ENCODE measurements at places on chromosomes 12 and 14.

DNA sequence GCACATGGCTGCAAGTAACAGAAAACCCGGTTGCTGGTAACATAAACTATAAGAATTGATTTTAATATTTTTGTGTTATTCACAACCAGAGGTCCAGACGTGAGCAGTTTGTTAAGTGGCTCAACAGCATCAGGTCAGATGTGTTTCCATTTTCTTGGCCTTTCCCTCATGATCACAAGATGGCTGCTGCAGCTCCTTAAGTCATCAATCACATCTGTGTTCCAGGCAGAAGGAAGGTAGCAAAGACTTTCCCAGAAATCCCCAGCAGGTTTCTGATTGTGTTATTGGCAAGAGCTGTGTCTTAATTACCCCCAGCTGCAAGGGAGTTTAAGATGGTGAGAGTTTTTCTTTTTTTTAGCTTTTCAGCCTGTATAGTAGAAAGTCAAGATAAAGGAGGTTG lies 40.4 kb upstream of the MYL2 start:
- no peak for DNase-seq

DNA sequence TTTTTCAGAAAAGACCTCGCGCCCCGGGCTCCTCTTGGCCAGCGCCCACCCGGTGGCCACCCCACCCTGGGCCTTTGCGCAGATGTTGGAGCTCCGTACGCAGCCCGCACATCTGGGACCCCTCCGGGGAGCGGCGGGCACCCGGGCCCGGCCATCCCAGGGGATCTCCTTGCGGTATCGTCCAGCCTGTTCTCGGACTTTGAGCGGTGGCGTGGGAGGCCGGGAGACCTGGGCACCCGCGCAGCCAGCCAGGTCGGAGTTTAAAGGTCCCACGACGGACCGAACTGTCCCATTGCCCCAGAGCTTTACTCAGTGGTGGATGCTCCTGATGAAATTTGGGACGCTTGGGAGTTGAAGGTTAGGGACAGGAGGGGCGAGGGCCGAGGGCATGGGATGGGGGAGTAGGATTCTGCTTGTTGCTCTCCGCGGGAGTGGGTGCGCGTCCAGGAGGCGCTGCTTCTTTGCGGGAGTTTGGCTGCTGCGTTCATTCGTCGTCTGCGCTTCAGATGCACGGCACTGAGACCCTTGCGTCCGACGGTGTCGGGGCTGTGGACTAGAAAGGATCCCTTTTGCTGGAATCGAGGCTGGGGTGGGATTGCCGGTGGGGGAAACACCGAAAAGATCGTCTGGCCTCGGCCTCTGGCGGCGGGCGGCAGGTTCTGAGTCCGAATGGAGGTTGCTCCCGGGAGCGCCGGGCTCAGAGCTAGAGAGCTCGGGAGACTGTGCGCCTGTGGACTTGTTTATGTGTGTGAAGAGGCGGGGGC lies 1.4 kb downstream of the NTF3 start:
- DNase-seq = no peak

GRCh38 chr12:12992418-12993130 lies 7.5 kb downstream of the HEBP1 start:
- DNase-seq = no peak

- no peak for DNase-seq
Measured at GRCh38 chr12:95966287-95966870, 23.2 kb downstream of the AMDHD1 start.

GRCh38 chr14:104964546-104964945 lies 13.6 kb downstream of the AHNAK2 start:
- DNase-seq = no peak

DNA sequence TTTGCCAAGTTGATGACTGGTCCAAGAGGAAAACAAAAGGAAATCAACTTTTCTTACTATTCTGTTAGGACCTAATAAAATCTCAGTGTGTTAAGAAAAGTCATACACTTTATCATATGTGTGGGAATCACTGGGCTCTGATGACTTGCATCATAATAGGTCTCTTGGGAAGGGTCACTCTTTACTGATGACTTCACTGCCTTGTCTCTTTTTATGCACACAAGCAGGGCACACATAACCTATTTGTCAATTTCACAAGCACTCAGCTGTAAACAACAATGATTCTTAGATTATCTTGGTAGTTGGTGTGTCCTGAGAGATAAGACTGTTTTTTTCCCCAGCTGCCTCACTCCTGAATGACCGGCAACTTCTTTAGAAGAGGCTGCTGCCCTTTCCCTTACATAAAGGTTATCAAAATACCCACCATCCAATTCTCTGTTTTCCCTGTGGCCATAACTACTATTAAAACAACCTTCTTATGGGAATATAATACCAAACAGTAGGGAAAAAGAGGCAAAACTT lies 50.9 kb upstream of the INSM2 start:
- no peak for DNase-seq

DNA sequence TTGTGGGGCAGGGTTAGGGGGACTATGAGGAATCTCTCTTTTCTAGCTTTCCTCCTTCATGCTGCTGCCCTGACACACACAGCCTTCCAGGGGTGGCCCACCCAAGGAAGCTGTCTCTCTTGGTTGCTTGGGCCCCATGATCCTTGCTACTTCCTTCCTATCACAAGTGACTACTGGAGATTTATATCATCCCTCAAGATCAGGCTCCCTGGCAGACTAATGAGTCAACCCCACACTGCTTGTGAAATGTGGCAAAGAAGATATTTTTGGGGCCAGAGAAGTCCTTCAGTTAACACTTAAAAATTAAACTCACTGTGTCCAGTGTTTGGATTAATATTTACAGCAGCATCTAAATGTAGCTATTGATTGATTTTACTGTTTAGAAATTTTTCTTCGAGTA lies 1.5 kb downstream of the OR4E1 start:
- peak; percentile 8 for DNase-seq

DNA sequence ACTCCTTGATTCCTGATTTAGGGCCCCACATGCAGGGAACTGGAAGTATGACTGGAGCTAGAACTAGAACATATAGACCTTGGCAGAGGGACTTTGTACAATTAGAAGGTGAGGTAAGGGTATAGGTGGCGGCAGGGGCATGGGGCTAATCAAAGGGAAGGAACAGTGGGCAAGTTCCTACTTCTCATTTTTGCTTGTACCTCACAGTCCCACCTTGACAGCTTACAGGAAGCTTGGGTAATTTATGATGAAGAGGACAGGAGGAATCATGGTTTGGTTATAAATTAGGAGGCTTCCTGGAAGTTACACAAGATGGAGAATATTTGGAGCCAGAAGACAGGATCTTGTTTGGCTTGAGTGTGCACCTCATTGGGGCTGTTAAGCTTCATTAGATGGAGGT lies 33.4 kb downstream of the SUSD6 start:
- DNase-seq = no peak

GRCh38 chr12:105076098-105076497 lies 8.2 kb downstream of the ALDH1L2 start:
- DNase-seq = no peak

DNA sequence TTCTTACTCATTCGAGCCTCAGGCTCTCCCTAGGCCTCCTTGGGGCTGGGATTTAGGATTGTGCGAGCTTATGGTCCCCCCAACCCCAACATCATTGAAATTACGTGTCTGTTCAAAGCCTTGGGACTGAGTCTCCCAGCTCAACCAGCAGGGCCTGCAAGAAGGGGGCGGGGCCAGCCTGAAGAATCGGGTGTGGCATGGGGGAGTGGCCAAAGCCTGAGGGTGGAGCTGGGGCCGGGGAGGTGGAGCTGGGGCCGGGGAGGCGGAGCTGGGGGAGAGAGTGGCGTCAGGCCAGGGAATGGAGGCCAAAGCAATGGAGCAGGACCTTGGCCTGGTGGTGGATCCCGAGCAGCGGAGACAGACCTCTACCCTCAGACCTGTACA lies 24.3 kb upstream of the HSPB8 start:
- DNase-seq = no peak

- DNase-seq = no peak
Measured at GRCh38 chr12:109758426-109759420, 45.1 kb downstream of the FAM222A start.

- no peak for DNase-seq
Measured at GRCh38 chr14:86179980-86180379, 650.0 kb downstream of the FLRT2 start.

GRCh38 chr14:74400919-74401503 lies 25.0 kb downstream of the SYNDIG1L start:
- no peak for DNase-seq

GRCh38 chr12:96457191-96457930 lies 32.0 kb upstream of the CFAP54 start:
- no peak for DNase-seq

DNA sequence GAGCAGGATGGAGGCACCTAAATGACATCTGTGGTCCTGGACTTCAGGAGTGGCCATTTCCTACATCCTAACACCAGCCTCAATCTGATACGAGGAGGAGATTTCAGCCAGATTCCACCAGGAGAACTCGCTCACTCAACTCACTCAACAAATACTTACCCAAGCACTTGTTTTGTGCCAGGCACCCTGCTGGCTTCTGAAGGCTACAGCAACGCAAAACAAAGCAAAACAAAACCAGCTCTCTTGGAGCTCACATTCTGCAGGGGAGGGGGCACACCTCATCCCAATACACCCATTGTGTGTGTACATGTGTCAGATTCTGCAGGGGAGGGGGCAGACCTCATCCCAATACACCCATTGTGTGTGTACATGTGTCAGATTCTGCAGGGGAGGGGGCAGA lies 144.8 kb downstream of the PIWIL1 start:
- no peak for DNase-seq

DNA sequence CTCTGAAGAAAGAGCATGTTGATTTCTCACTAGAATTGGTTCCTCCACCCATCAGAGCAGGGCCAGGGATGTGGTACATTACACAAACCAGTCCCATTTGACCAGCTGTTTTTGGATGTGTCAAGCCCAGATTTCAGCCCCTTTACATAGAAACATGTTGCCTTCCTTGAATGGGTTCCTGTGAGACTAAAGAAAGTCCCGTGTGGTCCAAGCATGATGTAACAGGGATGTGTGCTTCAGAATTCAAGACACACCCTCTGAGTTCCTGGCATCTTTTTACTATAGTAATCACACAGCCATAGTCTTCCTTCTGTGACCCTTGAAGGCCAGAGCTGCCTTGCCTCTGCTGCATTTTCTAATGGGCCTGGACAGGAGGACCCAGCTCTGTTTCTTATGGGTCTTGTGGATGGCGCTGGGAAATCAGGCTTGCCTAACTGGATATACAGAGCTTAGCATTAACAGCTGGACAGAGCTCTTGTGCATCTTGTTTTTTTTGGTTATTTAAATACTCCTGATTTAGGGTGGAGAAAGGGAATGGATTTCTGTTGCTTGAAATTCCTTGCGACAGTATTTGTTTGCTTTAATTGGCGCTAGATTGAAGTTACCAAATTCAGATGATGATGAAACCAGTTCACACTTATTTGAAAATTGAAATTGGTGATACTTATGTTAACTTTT lies 341.0 kb downstream of the ZFP36L1 start:
- DNase-seq = no peak

- no peak for DNase-seq
Measured at GRCh38 chr14:76595266-76595665, 166.0 kb upstream of the VASH1 start.

DNA sequence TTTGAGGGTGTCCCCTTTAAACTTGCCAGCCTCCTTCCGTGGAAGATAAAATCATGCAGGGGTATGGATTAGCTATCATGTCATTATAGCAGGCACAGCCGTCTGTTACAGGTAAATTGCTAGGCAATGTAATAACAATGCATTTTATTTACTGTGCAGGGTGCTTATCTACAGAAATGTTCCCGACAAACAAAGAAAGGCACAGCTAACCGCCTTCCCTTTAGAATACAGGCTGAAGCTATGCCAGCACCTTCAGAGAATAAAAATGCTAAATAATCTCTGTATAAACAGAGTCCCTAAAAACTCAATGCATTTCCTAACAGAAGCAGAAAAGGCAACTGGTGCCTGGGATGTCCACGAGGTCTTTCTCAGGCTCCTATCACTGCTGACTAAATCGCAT lies 239.2 kb downstream of the SPTSSA start:
- DNase-seq = no peak

DNA sequence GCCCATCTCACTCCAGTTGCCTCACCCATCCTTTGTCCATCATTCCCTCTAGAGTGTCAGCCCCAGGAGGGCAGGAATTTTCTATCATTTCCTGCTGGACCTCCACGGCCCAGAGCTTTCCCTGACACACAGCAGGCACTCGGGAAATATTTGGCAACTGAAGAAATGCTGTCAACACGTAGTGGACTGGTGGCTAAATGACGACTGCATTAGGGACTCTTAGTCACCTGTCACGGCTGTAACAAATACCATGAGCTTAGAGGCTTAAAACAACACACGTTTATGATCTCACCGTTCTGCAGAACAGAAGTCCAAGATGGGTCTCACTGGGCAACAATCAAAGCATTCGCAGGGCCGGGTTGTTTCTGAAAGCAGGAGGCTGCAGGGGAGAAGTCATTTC lies 91.3 kb downstream of the PHETA1 start:
- no peak for DNase-seq

DNA sequence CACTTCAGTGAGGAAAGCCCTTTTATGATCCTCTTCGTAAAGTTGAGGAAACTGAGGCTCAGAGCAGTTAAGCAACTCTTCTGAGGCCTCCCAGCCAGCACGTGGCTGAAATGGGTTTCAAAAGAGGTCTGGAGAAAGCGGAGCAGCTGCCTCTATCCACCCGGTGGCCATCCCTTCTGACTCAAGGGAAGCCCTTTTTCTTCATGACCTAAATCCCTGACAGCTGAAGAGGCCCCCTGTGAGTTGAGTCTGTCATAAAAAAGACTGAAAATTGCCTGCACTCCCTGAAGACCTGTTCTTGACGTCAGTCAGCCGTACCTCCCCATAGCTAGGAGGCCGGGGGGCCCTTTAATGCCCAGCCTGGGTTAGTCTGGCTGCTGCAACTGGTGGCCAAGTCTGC lies 10.7 kb downstream of the CMKLR1 start:
- no peak for DNase-seq

- DNase-seq = no peak
Measured at GRCh38 chr12:94070520-94070919, 77.9 kb upstream of the PLXNC1 start.

GRCh38 chr14:52146504-52146903 lies 77.6 kb upstream of the NID2 start:
- DNase-seq = no peak

DNA sequence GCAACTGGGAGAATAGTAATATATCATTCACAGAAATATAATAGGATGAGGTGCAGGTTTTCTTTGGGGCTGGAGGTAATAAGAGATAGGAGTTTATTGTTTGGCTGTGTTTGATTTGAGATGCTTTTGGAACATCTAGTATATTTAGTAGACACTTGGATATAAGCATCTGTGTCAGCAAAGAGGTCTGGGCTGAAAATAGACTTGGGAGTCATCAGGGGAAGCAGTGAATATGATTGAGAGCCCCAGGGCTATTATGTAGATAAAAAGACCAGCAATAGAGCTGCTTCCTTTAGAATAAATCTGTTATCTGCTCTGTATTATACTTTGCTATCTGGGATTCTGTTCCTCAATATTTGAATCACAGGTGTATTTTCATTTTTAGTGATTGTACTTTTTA lies 36.6 kb downstream of the SPATA7 start:
- DNase-seq = no peak

GRCh38 chr12:49146406-49146805 lies 15.2 kb upstream of the TUBA1B start:
- DNase-seq = no peak

DNA sequence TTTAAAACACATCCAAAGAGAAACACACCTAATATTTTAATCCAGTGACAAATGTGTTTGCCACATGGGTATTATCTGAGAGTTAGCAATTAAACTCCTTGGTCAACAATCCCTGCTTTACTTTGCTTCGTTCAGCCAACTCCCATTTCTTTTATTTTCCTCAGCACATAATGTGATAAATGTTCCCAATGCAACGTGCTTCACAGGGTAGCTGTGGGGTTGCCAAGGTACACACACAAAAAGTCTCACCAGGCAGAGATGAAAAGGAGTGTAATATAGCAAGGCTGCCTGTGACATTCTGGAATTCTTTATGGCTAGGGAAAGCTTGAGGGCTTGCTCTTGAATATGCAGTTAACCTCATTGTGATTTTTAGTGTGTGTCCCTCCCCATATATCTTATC lies 208.0 kb upstream of the DIO2 start:
- DNase-seq = no peak

Data from KG1 (cell line).